ENCODE measurements at places on chromosomes 6 and 20.

- no peak for DNase-seq
These were observed 192.3 kb upstream of the RIN2 start for GRCh38 chr20:19565736-19566135.

DNA sequence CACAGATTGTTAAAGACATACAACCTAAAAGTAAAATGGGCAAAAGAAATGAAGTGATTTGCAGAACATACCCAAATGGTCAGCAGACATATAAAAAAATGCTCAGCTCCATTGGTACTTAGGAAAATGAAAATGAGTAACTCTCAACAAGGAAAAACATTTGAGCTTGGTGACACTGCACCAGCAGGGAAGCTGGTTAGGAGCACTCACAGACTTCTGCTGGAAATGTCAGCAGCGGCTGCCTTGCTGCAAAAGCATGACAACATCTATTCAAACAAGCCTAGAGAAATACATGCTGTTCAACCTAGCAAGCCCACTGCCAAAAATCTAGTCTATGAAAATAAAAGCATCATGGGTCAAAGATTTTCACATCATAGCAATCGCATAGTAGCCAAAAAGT lies 99.0 kb upstream of the FOXQ1 start:
- no peak for DNase-seq

DNA sequence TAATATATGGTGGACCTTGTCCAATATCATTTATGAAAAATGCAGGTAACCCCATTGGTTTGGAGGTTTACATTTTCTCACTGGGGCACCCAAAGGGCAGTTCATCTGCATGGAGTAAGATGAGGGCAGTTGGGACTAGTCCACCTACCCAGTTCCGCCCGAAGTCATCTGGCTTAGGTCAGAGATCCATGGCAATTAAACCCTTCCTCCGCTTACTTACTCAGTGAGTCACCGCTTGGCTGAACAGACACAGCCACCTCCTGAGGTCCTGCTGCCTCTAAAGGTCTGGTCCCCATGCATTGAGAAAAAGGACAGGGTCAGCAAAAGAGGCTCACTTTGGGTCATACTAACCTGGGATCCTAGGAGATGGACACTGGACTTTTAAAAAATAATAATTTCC lies 102.9 kb upstream of the PRL start:
- DNase-seq, result no peak

DNA sequence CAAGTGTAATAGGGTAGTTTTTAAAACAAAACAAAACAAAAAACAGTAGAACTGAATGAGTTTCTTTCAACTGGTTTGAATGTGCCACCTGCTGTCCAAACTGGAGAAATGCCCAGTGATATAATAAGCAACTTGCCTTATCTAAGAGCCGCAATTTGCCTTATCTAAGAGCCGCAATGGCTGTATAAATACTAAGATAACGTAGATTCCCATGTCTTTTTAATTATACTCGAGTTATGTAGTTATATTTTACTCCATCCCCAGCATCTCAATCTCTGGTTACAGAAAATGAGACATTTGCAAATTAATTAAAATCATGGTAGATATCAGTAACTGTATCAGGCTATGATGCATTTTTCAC lies 67.2 kb downstream of the RPP40 start:
- DNase-seq, result peak; percentile 68

GRCh38 chr6:122648726-122649125 lies 38.5 kb downstream of the PKIB start:
- DNase-seq, result no peak

GRCh38 chr6:152453421-152453820 lies 183.7 kb downstream of the SYNE1 start:
- DNase-seq, result no peak

DNA sequence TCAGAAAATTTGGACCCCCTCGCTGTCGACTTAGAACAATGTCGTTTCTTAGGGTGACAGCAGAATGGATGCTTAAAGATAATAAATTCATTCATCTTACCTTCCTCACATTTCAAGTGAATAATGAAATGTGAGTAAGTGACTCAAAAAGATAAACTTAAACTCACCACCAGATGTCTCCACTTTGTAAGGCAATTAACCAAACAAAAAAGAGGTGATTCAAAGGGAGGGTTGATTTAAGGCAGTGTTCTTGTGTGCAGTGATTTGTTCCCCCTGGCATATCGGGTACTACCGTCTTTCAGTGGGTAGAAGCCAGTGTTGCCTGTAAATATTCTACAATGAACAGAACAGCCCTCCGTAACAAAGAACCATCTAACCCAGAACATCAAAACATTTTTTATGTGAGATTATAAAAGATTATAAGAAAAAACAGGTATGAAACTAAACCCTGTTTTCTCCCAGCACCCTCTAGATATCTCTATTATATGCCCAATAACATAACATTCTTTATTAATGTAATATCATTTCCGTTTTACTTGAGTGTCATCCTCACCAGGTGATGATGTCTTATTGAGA lies 589.7 kb downstream of the CBLN4 start:
- DNase-seq, result peak; percentile 56

GRCh38 chr6:93779086-93779841 lies 359.9 kb upstream of the EPHA7 start:
- DNase-seq, result peak; percentile 67

GRCh38 chr20:51570739-51571459 lies 28.4 kb upstream of the NFATC2 start:
- no peak for DNase-seq

DNA sequence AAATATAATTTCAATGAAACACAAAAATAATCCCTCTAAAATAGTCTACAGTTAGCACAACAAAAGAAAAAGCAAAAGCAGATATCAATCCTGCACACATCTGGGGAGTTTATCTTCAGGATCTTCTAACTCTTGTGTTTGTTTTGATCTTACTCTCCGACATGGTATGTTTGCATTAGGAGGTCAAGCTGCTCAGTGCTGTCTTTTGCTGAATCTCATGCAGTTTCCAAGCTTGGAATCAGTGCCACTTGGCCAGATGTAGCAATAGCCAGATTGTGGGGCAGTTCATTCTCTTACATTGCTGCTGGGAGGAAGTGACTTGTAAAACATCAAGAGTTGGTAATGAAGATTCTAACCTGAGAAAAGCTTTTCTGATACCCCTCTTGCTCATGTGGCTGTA lies 29.5 kb downstream of the RIOK1 start:
- no peak for DNase-seq

- no peak for DNase-seq
These were observed 68.4 kb upstream of the FABP7 start for GRCh38 chr6:122710908-122711635.

- DNase-seq, result peak; percentile 44
These were observed 81.0 kb downstream of the NDUFAF5 start for GRCh38 chr20:13865791-13866351.

DNA sequence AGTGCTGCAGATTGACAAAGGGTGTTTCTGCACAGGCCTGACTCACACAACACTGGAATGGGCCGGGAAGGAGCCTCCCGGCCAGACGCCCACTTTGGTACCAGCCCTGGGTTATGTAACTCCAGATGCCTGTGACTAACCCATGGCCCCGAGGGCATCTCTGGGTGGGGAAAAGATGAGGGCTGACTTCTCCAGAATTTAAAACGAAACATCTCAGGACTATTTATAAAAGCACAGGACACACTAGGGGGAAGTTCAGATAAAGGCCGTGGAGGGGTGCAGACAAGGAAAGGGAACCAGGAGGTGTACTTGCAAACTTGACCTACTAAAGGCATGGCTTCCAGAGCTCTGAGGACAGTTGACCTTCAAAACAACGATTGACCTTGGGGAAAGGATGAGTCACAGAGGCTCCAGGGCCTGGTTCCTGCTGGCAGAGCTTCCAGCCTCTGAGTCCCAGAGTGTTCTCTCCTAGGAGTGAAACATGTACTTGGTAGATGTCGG lies 196.9 kb downstream of the NFATC2 start:
- DNase-seq, result no peak

DNA sequence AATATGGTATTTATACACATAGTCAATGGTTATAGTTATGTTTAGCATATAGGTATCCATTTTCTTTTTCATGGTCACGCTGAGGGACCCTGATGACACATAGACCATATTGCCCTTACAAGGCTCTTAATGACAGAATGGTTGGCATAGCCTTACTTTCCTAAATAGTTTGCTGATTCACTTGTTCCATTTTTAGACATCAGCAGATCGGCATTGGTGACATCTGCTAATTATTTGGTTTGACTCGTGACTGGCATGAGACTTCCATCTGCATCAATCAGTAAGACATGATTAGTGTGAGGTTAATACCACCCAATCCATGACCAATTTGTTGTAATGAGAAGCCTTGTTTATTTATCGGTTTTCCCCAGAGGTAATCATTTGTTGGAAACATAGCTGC lies 309.7 kb downstream of the ALDH8A1 start:
- no peak for DNase-seq

DNA sequence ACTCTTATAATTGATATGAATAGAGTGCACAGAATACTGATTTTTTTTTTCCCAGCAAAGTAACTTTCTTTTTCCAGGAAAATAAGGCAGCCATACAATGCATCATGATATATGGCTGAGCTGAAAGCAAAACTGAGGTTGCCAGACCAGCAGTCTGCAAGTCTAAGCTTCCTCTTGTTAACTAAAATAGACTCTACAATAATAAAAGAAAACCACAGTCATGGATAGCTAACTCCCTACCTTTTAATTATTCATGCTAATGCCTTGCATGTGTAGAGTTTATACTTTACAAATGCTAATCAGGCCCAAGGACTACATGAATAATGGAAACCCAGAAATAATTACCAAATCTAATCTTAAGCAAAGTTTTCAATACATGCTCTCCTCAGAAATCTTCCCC lies 47.4 kb downstream of the MAP7 start:
- no peak for DNase-seq

- no peak for DNase-seq
These were observed 69.3 kb downstream of the PDSS2 start for GRCh38 chr6:107390056-107390455.

DNA sequence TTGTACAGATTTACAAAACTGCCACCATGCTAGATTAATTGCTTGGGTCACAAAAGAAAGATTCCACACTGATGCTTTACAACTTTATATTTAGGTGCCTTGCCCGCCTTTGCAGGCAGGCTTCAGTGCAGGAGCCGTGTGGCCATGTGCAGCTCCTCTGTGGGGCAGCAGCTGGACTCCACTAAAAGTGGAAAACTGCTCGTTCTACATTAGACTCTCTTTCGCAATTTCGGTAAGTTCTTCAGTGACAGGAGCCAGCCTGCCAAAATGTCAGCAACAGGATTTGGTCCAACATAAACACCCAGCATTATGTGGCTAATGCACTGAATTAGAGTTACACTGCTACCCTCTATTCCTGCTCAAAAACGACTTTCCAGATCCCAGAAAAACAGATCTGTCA lies 174.4 kb upstream of the KCNK16 start:
- no peak for DNase-seq

DNA sequence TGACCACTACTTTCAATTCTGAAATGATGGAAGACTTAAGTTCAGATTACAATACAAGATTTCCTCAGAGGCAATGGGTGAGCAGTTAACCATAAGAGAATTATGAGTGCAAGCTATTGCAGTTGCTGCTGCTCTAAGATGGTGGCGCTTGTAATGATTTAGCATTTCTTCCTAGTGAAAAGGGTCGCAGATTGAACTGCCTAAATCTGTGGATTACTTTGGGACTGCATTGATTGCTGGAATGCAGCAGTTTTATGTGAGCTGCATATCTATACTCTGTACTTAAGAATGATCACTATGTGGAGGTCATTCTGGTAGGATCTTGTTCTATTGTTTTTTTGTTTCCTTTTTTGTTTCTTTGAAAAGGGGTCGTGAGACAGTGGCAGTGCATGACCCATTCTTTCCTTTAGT lies 5.3 kb downstream of the SCAF8 start:
- no peak for DNase-seq

DNA sequence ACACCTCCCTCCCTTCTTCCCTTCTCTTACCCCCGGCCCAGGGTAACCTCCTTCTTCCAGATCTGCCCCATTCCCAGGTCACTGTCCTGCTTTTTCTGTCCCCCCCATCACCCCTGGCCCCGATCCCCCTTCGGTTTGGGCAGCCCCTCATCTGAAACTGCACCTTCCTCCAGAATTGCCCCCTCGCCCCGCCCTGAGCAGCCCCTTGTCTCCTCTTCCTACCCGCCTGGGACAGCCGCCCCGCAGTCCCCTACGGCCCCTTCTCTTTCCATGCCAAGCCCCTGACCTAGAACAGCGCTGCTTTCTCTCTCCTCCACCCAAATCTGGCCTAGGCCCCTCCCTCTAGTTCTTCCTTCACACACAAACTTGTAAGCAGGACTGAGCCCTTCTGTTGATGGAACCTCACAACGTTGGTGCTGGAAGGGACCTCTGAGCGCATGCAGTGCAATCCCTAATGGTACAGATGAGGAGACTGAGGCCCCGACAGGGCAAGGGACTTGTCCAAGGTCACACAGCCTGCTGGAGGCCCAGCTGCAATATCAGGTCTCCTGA lies 630 bp downstream of the PPP2R5D start:
- no peak for DNase-seq

- DNase-seq, result no peak
These were observed 14.4 kb upstream of the TRIB3 start for GRCh38 chr20:366041-366718.

DNA sequence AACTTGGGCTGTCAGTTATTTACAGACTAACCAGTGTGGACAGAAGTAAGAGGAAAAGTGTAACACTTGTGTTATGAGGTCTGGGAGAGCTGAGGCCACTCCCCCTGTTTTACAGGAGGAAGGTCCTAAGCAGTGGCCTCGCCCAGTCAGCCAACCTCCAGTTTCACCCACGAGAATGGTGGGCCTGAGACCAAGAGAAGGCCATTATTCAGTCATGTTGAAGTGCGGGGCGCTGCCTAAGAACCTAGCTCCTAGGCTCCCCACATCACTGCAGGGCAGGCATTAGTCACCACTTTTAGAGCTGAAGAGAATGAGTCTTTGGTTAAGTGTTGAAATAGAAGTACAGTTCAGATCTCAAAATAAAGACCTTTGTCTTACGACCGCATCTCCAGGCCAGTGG lies 27.9 kb downstream of the CDYL start:
- no peak for DNase-seq

DNA sequence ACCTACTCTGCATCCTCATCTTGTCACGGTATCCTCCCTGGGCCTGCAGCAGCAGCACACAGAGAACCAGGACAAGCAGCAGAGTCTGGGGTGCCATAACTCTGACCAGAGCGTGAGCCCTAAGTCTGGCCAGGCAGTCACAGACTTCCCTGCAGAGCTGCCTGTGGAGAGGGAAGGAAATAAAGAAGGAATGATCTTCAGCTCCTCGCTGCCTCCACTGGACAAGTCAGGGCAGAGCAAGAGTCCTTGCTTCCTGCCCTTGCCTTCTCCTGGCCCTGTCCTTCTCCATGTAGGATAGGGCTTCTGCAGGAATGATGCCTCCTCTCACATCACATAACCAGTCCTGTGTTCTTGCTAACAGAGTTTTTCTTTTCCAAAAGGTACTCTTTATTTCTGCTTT lies 15.9 kb upstream of the WFDC11 start:
- DNase-seq, result no peak

Measured in pons (tissue), 1 donor.